ENCODE measurements at places on chromosomes 1 and 21.
A peak's percentile ranks its signal among the peaks of the same experiment; 100 is the strongest.

GRCh38 chr21:41965461-41966013, 11.7 kb upstream of the C2CD2 start:
- no peak for DNase-seq

DNA sequence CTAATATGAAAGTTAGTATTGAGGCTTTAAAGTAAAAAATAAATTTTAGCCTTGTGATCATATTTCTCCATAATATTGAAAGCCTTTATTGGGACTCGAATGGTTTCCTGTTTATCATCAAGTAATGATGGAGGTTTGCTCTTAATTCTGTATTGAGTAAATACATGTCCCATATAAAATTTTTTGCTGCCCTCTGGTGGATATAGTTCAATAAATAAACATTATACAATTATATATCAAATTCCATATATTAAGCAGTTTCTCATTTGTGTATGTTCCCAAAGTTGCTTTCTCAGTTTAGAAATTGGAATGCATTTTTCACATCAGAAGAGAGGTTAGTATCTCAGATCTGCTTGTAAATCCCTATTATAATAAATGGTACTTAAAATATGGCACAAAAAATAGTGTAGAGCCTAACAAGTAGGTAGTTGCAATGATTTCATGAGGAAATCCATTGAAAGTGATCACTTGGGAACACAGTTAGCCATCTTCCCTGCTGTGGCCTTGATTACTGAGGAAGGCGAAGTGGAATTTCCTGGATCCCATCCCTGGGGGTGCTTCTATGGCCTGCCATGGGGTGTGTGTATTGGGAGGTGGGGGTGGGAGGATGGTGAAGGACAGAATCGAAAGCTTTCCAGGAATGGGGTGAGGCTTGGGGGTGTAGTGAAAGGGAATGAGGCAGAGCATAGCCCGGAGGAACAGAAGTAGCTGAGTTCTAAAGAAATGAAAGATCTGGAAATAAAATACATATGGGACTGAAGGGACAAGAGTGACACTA, 84.1 kb upstream of the C21orf91 start:
- no peak for DNase-seq

DNA sequence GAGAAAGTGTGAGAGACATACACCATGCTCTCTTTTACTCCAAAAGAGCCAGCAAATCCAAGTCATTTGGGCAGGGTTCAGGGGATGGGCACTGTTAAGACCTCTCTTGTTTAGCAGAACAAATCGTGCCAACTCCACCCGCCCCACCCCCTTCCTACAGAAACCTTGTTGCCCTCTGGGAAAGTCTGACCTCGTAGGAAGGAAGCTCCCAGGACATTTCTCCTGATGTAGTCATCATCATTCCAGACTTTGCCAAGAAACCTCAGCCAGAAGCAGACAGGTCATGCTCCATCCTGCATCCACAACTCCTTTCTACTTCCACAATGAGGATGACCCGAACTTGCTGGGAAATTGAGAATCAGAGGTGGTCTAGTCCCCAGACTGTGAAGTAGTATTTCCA, 57.7 kb downstream of the UBE2T start:
- DNase-seq, result peak; percentile 38

GRCh38 chr1:53957194-53957818, 11.2 kb downstream of the LRRC42 start:
- DNase-seq, result no peak

DNA sequence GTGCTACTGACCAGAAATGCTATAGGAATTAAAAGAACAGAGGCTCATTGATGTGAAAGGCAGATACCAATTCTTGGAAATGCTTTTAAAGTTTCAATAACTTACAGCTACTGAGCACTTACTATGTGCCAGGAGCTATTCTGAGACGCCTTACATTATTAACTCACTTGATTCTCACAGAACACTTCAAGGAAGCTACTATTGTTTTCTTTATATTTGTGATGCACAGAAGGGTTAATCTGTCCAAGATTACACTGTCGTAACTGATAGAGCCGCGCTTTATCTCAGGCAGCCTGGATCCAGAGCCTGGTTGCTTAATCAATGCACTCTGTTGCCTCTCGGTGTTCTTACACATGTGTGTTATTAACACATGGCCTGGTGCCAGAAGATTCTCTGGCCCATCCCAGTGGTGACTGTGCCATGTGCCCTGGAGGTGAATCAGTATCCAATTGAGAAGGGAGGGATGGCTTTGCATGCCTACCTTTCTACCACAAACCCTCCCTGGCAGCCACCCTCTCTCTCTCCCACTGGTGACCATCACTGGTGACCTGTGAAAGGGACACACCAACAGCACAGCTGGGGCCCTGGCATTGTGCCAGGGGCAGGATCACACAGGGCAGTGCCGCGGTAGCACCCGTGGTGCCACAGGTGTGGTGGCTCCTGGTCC, 8.8 kb downstream of the FMO1 start:
- peak; percentile 43 for DNase-seq

DNA sequence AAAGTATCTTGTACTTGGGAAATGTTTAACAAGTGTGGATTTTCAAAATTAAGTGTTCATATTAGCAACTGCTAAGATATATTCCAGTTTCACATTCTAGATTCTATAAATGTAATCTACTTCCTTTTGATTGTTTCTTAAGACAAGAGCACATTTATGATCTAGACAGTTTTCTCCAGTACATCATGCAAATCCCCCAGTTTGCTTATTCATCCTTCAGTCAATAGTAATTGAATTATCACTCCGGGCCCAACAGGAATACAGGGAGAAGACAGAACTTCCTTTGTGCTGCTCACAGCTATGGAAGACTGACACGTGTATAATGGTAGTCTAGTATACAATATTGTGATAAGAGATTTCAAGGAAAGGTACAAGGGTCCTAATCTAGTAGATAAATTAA, 14.5 kb downstream of the PLA2G4A start:
- no peak for DNase-seq

DNA sequence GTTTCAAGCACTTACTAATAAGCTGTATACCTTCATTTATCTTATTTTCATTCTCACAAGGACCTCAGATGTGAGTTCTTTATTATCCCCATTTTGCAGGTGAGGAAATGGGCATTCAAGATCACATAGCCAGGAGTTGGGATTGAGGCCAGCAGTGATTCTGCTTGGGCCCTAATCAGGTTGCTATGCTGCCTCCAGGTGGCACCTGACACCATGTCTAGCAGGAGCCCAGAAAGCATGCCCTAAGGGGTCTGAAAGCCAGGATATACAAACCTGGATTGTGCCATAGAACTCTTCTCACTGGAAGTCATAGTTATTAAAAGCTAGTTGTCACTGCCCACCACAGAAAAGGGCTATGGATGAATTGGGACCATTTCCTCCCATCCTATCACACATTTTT, 61.1 kb downstream of the FYB2 start:
- DNase-seq, result no peak

DNA sequence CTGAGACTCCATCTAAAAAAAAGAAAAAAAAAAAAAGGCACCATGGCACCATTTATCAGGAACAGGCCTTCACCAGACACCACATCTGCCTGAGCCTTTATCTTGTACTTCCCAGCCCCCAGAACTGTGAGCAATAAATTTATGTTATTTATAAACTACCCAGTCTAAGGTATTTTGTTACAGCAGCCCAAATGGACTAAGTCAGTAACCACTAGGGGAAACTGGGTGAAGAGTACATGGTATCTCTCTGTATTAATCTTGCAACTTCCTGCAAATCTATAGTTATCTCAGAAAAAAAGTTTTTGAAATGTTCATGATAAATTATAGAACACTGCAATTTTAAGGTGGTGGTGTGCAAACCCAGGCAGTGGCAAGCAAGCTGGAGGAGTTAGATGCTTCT, 114.3 kb downstream of the LAMC2 start:
- DNase-seq, result no peak

- no peak for DNase-seq
Observed at GRCh38 chr1:173212952-173213491, 5.9 kb upstream of the TNFSF4 start.

GRCh38 chr1:16178596-16179497, 23.0 kb upstream of the EPHA2 start:
- no peak for DNase-seq

- DNase-seq, result no peak
Observed at GRCh38 chr1:183597656-183598347, 7.5 kb upstream of the NCF2 start.

- no peak for DNase-seq
Observed at GRCh38 chr1:113057006-113057405, 16.0 kb upstream of the LRIG2 start.

GRCh38 chr1:20634594-20635084, 1.4 kb downstream of the PINK1 start:
- no peak for DNase-seq

DNA sequence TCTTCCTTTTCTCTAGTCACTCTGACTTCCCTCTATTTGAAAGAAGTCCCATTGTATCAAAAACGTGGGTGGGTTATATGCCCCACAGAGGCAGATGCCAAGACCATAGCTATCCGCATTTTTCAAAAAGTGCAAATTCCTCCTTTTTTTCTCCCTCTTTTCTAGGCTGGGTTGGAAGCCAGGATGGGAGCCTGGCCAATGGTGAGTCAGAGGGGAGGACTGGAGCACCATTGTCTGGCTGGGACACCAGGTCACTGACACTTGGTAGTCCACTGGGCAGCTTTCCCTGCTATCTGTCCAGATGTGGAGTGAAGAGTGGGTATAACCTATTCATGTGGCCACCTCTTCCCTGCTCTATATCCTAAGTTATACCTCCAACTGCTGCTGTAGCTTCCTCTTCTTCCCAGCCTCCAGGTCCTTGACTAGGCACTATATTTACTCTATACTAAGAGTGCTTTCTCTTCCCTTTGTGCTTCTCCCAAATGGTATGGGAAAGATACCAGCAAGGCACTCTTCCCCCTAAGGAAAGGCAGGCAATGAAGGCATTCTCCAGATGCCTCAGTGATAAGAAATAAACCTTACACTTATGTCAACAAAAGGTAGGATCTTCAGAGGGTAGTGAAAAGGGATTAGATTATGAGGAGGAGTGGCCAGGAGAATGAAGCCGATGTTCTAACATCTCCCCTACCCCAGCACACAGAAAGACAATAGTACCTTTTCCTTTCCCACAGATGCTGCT, 12.9 kb downstream of the PI4KB start:
- no peak for DNase-seq
